ENCODE measurements at places on chromosomes 13 and 19.
A peak's percentile ranks its signal among the peaks of the same experiment; 100 is the strongest.

GRCh38 chr13:28623782-28624706 lies 34.9 kb upstream of the POMP start:
- no peak for DNase-seq

DNA sequence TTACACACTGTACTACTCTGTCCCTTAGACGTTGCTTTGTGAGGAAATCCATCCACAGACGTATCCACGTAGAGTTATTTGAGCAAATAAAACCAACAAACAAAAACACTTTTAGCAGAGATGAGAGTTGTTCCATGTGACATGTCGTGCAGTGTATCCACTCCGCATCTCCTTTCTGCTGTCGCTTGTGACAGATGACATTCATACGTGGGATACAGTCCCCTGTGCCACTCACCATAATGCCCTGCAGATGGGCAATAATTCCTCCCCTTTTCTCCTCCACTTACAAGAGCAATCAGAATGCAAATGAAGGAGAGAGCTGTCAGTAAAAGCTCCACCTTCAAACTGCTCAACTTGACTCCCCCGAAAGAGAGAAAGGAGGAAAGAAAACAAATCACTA lies 26.0 kb downstream of the IRS2 start:
- DNase-seq: no peak

DNA sequence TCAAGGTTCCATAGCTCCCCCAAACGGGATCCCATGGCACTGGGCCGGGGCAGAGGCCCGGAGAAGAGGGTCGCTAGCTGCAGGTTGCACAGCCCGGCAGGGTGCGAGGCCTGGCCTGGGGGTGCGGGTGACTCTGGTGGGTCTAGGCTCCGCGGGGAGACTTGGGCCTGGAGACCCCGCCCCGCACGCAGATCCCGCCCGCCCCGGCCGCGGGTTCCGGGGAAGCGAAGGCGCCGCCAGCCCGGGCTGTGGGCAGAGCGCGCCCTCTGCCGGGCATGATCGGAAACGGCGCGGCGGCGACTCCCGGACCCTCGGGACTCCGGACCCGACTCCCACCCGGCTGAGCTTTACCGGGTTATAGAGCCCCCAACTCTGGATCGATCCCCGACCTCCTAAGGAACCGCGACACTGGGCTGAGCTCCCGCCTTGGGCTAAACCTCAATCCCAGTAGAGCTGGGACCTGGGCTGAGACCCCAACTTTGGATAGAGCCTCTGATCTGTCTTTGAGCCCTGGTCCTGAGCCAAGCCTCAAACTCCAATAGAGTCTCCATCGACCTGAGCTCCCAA lies 3.1 kb upstream of the TNFAIP8L1 start:
- no peak for DNase-seq

GRCh38 chr19:3359919-3360420 lies 6.4 kb upstream of the NFIC start:
- no peak for DNase-seq

- no peak for DNase-seq
These were observed 150.9 kb downstream of the URI1 start for GRCh38 chr19:30092721-30093569.

GRCh38 chr13:93670866-93671265 lies 444.3 kb downstream of the GPC6 start:
- no peak for DNase-seq

- no peak for DNase-seq
These were observed 42.6 kb upstream of the AMER2 start for GRCh38 chr13:25214491-25215252.

- peak; percentile 3 for DNase-seq
These were observed 160.4 kb downstream of the PCDH20 start for GRCh38 chr13:61255040-61255796.

DNA sequence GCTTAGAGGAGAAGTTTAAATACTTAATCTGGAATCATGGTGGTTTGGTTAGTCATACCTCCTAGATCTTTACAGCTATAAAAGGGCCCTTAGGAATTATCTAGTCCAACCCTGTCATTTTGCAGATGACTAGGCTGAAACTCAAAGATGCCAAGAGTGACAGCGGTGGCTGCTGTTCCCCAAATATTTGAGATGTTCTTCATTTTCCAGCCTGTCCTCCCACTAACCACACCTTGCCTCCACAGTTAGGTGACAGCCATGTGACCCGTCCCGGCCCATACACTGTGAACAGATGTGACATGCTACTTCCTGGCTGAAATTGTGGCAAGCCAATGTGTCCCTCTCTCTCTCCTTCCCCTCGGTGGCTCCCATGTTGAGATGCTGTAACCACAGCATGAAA lies 225.5 kb upstream of the IPO5 start:
- DNase-seq: no peak

DNA sequence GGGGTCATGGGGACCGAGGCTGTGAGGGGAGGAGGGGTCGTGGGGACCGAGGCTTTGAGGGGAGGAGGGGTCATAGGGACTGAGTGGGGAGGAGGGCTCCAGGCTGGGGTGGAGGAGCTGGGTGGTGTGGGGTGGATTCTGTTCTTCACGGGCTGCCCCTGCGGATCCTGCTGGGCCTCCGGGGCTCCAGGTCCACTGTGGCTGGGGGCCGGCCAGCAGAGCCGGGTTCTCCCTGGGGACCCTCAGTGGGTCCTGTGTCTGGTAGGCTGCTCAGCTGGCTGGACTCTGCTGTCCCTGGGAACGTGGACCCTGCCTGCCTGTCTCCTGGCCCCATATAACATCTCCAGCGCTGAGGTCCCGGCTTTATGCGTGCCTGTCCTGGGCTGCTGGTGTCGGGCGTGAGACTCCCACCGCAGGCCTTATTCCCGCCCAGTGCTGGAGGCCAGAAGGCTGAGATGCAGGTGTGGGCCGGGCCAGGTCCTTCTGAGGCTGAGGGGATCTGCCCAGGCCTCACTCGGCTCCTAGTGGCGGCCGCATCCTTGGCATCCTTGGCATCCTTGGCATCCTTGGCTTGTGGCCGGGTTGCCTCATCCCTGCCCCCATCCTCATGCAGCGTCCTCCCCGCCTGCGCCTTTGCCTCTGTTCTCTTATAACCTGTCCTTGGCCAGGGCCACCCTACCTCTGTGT lies 19.8 kb upstream of the GNA15 start:
- DNase-seq: no peak

DNA sequence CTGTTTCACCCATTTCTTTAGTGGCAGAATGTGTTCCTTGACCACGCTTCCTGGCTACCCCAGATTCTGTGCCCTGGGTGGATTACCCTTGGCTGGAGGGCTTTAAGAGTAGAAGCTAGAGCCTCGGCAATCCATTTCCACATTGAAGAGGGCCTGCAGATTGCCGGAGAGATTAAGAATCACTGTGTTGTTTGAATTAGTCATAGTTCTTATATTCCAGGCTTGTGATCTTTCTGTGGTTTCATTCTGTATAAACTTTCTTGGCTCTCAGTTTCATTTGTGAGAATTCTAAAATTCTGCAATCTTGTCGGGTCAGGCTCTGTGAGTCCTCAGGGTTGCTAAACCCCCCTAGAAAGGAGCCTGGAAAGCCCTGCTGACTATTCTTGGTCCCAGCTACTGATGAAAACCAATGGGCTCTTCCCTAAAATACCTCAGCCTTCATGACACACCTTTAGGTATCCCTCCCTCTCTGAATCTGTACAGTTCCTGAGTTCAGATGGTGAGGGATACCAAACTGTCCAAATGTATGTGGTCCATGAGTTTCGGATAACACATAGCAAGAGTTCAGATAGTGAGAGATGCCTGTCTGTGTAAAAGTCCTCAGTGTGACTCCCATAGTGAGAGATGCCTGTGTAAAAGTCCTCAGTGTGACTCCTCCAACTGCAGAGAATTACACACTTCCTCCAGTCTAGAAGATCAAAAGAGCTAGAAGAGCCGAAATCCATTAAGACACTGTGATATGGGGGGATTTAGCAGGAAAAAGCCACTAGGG lies 4.3 kb downstream of the PHF11 start:
- no peak for DNase-seq

GRCh38 chr19:53057904-53058580 lies 13.5 kb downstream of the ERVV-2 start:
- no peak for DNase-seq

- no peak for DNase-seq
These were observed 88.0 kb downstream of the ENOX1 start for GRCh38 chr13:43698758-43699157.

- DNase-seq: no peak
These were observed 3.8 kb downstream of the RNF126 start for GRCh38 chr19:658916-659839.

DNA sequence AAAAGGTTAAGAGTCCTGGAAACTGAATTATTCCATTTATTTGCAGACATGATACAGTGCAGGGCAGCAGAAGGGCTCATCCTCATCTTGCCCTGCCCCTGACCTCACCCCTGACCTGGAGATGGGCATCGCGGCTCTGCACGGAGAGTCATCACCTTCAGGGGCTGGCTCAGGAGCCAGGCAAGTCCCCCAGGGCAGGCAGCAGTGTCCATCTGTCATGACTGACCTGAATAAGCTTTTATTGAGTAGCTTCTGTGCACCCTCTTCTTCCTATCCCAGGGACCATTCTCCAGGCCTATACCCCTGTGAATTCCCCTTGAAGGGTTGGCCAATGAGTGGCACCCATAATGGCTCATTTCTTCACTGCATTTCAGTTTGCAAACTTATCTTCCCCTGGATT lies 484.2 kb downstream of the ZNF536 start:
- DNase-seq: no peak

DNA sequence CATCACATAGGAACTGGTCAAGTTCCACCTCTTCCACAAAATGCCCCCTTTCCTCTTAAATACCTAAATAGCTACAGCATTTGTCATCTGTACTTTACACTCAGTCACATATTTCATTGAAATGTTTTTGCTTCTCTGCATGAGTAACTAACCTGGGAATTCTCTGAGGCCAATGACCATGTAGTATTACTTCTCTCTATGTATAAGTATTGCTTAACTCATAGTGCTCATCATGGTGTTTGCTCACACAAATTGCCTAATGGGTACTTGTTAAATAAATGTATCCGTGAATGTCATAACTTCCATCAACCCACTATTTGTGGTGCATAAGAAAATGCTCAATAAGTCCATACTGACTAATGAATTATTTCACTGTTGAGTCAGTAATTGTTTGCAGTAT lies 115.5 kb downstream of the FGF14 start:
- peak; percentile 53 for DNase-seq

GRCh38 chr19:29810504-29810871 lies 1.3 kb upstream of the CCNE1 start:
- DNase-seq: no peak

- DNase-seq: no peak
These were observed 487.8 kb upstream of the SPRY2 start for GRCh38 chr13:80828759-80829158.

GRCh38 chr13:62704875-62705274 lies 1289.2 kb upstream of the PCDH20 start:
- DNase-seq: no peak

Data from HepG2 (cell line).